ENCODE measurements at places on chromosomes 7 and 10. TPM values are rescaled to one million over a fixed set of nuclear protein-coding genes. Genes with fewer than 3 reads are reported as not detected.

Gene ALOX5
- total RNA-seq: 4.8 TPM

Gene AGBL3
- 2.1 TPM for total RNA-seq

Gene CUBN
- 0.25 TPM for total RNA-seq

Gene HOGA1
- total RNA-seq: 66.2 TPM

Gene LOXL4
- total RNA-seq: 0.55 TPM

Gene CRYGN
- total RNA-seq: not detected

Gene PRSS2
- 53.2 TPM for total RNA-seq

Gene CFAP46
- total RNA-seq: 0.08 TPM

Gene SMO
- total RNA-seq: 22.1 TPM

Gene C10orf105
- total RNA-seq: not detected

Gene GNAT3
- not detected for total RNA-seq

Gene NPSR1
- not detected for total RNA-seq

Gene ANKRD1
- total RNA-seq: not detected

Gene APBB1IP
- total RNA-seq: 16.1 TPM

Gene RTKN2
- 0.05 TPM for total RNA-seq

Gene GPER1
- total RNA-seq: 29.8 TPM

Gene FERD3L
- not detected for total RNA-seq

Gene SLC39A12
- 0.08 TPM for total RNA-seq

Gene PTN
- total RNA-seq: 0.38 TPM

Gene ADCY1
- total RNA-seq: 12.8 TPM

Gene IDI2
- not detected for total RNA-seq

Gene SHH
- 17.1 TPM for total RNA-seq

Gene TMEM273
- 1.9 TPM for total RNA-seq

Gene PRKCQ
- 0.20 TPM for total RNA-seq

Gene LRRD1
- not detected for total RNA-seq

Gene CAMK2B
- 5.0 TPM for total RNA-seq

Gene ADAM12
- not detected for total RNA-seq

Gene GDF2
- total RNA-seq: 7.2 TPM

Gene FXYD4
- not detected for total RNA-seq

Gene CPA2
- total RNA-seq: 1.9 TPM

Gene STRIP2
- 0.96 TPM for total RNA-seq

Gene ATAD1
- 20.6 TPM for total RNA-seq

Gene OR13A1
- total RNA-seq: not detected

Gene PNLIPRP3
- total RNA-seq: not detected

Gene CYP2C19
- total RNA-seq: 13.0 TPM

Gene SPDYE18
- 0.60 TPM for total RNA-seq

Gene CDNF
- total RNA-seq: 4.8 TPM

Gene ABCC2
- 254 TPM for total RNA-seq

Gene TWIST1
- total RNA-seq: not detected

Gene FAM25C
- not detected for total RNA-seq

Gene JCAD
- total RNA-seq: 4.2 TPM

Gene GPRIN2
- total RNA-seq: 1.1 TPM

Gene CCL24
- 0.88 TPM for total RNA-seq

Gene MICU1
- total RNA-seq: 41.8 TPM

Gene NCF1
- 1.0 TPM for total RNA-seq

Gene NANOS1
- total RNA-seq: 0.05 TPM

Gene IFIT5
- 3.8 TPM for total RNA-seq

Gene SNX10
- total RNA-seq: 27.4 TPM

Gene STK31
- 0.20 TPM for total RNA-seq

Gene CAPZA2
- 83.7 TPM for total RNA-seq

Gene MAP3K8
- 2.9 TPM for total RNA-seq

Gene GLCCI1
- 4.4 TPM for total RNA-seq

Gene GTF2IRD1
- 10.3 TPM for total RNA-seq

Gene AKR1E2
- 1.3 TPM for total RNA-seq

Measured in left lobe of liver (tissue), 2 donors.